Stimulated activated CD4-positive, alpha-beta T cell treated with anti-CD3 and anti-CD28 coated beads, Interleukin-2, amount 100 ng/mL, for 24 hours (primary cell): ENCODE measurements at places on chromosomes 4 and X.

DNA sequence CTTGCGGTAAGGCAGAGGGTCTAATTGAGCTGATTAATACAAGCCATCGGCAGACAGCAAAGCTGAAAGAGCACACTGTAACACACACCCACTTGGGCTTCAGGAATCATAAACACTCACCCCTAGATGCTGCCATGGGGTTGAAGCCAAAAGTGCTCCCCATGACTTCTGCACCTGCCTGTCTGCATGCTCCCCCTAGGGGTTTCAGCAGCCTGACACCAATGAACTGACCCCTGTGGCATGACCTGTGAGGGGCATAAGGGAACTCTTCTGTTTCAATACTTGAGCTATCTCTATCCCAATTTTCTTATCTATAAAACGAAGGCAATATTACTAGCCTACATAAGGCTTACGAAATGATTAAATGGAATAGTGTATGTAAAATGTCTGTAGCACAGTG, 23.0 kb upstream of the IL13RA2 start:
- no peak for DNase-seq

- no peak for DNase-seq
These were observed 2.2 kb downstream of the SLIT2 start for GRCh38 chr4:20253735-20254409.

- DNase-seq, result no peak
These were observed 4.4 kb downstream of the ETNPPL start for GRCh38 chr4:108758498-108758897.

DNA sequence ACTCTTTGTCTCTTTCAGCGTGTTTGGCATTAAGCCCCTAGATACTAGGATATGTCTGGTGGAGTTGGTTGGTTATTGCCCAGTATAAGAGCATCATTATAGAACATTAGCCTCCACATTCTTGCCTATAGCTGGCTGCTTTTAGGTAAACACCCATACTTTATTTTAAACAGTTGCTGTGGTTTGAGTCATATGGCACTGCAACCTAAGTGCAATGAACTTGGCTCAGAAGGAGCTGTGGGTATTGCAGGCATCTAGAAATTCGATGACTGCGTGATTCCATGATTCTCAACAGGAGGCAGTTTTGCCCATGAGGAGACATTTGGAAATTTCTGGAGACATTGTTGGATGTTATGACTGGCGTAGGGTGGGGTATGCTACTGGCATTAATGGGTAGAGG, 49.5 kb downstream of the DCLK2 start:
- DNase-seq, result no peak

DNA sequence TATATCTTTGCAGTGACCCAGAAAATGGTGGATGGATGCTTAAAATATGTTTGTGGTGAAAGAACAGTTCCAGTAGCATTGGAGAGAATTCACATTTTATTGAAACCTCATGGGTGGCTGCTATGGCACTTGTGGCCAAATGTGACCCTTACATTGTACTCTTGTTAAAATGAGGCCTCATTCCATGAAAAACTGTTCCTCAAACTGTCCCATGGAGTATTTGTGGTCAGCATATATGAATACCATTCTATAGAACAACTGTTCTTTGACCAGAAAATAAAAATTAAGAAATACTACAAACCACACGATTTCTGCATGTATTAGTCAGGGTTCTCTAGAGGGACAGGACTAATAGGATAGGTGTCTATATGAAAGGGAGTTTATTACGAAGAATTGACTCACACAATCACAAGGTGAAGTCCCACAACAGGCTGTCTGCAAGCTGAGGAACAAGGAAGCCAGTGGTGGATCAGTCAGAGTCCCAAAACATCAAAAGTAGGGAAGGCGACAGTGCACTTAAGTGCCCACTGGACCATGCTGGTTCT, 35.1 kb downstream of the GEMIN8 start:
- DNase-seq, result no peak

GRCh38 chr4:2497931-2498330, 29.0 kb downstream of the RNF4 start:
- DNase-seq, result no peak

- no peak for DNase-seq
These were observed 121.9 kb downstream of the KCTD8 start for GRCh38 chr4:44326741-44327140.

DNA sequence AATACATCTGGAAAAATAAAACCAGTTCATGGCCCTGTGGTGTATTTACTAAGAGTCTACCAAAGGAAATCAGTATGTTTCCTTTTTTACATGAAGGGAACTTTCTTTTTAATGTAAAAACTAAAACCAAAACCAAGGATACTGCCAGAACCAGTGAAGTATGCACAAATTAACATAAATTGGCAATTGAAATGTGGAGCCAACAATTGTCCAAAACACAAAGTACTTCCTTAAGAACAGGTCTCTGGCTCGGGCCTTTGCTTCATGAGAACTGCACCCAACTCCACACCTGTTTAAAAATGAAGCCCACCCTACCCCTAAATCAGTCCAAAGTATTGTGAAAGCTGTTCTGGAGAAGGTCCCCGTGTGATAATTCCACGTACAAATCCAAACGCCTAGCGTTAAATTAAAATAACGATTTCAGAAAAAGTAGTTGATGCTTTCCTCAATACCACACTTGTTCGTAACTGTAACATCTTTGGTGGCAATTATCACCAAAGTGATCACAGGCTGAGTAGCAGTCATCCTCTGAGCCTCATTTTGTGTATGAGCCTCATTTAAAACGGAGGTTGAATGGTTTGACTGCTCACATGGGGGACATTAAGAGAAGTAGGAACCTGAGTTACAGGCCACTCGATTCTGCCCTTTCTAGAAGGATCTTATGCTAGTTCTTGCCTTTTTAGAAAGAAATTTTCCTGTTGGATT, 93.0 kb downstream of the GEMIN8 start:
- no peak for DNase-seq

GRCh38 chr4:42478509-42478908, 81.2 kb downstream of the SHISA3 start:
- DNase-seq, result no peak

DNA sequence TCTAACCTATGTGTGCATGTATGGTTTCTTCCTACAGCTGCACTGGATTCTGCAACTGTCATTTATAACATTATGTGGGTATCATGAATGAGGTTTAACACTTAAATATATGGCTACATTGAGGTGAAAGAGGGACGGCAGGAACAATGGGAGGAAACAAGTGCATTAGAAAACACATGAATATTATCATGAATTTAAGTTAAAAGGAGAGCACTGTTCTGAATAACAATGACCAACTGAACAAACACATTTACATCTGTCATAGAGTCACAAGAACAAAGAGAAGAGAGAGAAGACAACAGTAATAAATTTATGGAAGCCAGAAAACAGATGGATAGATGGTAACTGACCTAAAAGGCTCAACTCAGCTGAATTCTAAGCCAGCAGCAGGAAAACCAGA, 527.1 kb upstream of the DIPK2B start:
- no peak for DNase-seq

DNA sequence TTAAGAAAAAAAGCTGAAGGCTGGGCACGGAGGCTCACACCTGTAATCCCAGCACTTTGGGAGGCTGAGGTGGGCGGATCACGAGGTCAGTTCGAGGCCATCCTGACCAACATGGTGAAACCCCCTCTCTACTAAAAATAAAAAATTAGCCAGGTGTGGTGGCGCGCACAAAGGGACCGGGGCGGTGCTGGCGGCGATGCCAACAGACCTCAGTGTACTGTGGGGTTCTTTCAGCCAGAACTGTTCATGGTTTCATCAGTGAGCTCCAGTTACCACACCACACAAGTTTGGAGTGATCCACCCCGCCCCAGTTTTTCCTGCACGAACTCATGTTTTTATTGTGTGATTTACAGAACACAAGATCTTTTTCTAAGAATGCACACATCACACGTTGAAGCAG, 21.2 kb upstream of the IRAK1 start:
- no peak for DNase-seq

DNA sequence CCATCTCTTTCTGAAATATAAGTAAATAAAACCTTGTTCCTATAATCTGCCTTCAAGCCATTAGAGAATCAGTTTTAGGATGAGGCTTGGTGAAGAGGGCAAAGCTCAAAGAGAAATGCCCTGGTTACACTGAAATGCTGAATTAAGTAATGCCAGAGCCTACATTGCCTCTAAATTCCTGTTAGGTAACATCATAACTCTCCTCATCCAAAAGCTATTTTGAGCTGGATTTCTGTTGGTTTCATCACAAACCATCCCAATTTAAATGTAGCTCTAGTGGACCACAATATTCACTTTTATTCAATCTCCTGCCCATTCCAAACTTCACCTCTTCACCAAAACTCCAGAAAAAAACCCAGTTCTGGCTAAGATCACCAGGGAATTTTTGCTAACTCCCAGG, 1319.7 kb upstream of the TENM3 start:
- no peak for DNase-seq

DNA sequence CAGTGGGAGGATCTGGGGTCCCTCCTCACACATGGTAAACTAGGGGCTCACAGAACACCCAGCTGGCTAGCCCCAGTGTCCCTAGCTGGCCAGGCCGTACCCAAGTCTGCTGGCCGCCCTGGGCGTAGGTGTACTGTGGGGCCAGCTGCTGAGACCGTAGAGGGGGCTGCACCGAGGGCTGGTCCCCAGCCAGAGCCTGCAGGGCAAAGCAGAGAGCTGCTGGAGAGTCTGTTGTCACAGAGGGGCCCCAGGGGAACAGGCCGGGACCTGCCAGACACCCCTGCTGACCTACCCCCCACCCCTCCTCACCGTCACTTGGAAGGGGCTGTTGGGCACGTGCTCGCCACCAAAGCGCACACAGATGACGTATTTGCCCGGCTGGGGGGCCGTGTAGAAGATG, 19.9 kb downstream of the FLNA start:
- DNase-seq, result no peak

GRCh38 chr4:42397635-42398170, 415 bp downstream of the SHISA3 start:
- DNase-seq, result peak; percentile 16

GRCh38 chrX:150842198-150842685, 56.2 kb downstream of the CD99L2 start:
- no peak for DNase-seq

DNA sequence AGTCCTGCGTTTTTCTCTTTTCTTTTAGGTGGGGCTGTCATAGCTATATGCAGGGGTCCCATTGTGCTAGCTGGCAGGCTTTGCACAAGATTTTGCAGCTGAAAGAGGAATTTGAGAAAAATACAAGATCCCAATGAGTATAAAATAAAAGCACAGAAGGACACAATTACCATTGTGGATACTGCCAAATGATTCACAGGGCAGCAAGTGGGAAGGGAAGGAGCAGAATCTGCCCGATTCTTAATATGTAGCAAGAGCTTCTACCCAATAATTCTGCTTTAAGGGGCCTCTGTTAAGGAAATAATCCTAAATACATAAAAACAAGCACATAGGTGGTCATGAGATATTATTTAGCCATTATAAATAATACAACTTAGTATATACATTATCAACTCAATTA, 25.9 kb upstream of the ING2 start:
- DNase-seq, result no peak

DNA sequence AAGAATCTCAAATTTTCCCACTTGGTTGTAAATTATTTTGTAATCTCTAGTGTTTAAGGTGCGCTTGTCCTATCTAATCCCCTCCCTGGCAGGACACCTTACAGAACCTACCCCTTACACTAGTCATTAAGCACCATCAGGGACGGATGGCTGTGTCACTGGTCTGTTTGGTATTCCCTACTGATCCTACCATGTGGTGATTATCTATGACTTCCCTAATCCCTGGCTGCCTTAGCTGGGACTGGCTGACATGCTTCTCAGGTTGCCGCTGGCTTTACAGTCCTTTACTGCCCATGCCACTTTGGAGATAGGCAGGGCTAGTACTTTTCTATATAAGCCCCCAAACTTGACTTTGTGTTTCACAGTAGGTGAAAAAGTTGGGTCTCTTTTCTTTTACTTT, 58.6 kb downstream of the ELOVL6 start:
- no peak for DNase-seq

GRCh38 chrX:81586096-81586495, 384.2 kb downstream of the SH3BGRL start:
- DNase-seq, result no peak

GRCh38 chr4:12458621-12459020, 1025.5 kb downstream of the RAB28 start:
- DNase-seq, result no peak

DNA sequence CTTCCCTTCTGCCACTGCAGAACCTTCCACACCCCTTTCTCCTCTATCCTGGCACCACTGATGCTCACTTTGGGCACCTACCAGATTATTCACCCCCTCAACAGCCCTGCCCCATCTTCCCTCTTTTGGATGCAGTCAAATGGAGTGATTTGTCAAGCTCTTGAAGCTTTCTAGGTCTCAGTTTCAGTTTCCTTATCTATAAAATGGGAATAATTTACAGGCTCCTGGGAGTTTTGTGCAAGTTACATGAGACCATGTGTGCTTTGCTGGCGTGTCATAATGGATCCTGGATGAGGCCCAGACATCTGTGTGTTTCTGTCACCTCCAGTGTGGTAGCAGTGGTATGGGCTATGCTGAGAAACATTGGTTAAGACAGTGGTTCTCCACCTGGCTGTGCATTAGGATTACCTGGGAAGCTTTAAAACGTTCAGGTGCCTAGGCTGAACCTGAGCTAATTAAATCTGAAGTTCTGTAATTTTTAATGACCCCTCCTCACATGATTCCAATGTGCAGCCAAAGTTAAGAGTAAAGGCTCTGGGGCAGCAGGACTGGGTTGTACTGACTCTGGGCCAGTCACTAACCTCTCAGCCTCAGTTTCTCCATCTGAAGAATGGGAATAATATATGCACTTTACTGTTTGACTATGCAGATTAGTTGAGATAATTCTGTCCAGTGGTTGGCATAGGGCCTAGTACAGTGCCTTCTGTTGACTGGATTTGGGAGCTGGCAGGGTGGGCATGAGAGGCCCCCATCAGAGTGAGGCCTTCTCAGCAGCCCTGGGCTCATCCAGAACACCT, 6.8 kb upstream of the MGST2 start:
- DNase-seq, result no peak

GRCh38 chr4:41655177-41655576, 93.3 kb downstream of the PHOX2B start:
- DNase-seq, result no peak

GRCh38 chrX:130108647-130109428, 1.5 kb downstream of the ELF4 start:
- peak; percentile 44 for DNase-seq

GRCh38 chr4:86946868-86947500, 12.2 kb downstream of the AFF1 start:
- no peak for DNase-seq

- no peak for DNase-seq
These were observed 3.8 kb downstream of the NKX6-1 start for GRCh38 chr4:84495118-84495793.

DNA sequence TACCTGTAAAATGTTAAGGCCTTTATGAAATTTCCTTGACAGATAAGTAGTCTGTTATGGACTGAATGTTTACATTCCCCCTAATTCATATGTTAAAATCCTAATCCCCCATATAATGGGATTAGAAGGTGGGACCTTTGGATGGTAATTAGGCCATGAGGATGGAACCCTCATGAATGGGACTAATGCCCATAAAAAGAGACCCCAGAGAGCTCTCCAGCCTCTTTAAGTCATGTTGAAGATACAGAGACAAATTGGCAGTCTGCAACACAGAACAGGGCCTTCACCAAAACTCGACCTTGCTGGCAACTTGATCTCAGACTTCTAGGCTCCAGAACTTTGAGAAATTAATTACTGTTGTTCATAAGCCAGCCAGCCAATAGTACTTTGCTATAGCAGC, 1344.5 kb upstream of the PCDH7 start:
- DNase-seq, result no peak

- no peak for DNase-seq
These were observed 833.6 kb upstream of the AGA start for GRCh38 chr4:178275671-178276360.

- no peak for DNase-seq
These were observed 308.4 kb upstream of the DIAPH2 start for GRCh38 chrX:96376266-96376665.
